Thoracic aorta (tissue), 2 donors: ENCODE measurements at places on chromosomes 3 and 15.

DNA sequence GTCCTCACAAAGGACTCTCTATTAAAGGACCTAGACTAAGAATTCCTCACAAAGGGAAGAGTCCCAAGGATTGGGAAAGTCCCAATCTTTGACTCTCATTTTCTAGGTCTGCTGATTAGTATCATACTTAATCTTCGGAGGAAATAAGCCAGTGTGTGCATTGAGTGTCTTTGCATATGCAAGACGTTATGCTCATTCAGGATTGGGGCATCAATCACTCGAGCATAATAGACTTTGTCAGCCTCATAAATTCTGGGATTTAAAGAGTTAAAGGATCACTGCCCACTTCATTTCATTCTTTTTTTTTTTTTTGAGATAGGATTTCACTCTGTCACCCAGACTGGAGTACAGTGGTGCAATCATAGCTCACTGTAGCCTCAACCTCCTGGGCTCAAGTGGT is 154.3 kb downstream of the RBPMS2 start:
- no peak for DNase-seq

GRCh38 chr3:178969004-178969700 is 102.5 kb downstream of the ZMAT3 start:
- DNase-seq = no peak

DNA sequence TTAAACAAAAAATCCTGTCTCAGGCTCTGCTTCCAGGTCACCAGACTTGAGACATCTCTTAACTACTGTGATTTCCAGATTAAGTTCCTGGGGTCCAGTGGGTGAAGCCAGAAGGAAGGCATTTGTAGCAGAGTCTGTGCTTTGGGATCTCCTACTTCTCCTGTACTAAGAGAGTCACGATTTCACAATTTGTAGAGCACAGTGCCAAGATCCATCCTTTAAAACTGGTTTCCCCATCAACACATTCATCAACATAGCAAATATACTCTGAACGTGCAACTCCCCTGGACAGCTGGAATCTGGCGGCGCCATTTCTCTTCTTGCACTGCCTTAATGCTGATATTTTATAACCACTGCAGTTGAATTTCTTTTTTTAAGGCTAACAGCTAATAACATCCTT is 33.2 kb downstream of the CDCP1 start:
- no peak for DNase-seq

GRCh38 chr3:55868347-55868746 is 381.2 kb upstream of the WNT5A start:
- no peak for DNase-seq

DNA sequence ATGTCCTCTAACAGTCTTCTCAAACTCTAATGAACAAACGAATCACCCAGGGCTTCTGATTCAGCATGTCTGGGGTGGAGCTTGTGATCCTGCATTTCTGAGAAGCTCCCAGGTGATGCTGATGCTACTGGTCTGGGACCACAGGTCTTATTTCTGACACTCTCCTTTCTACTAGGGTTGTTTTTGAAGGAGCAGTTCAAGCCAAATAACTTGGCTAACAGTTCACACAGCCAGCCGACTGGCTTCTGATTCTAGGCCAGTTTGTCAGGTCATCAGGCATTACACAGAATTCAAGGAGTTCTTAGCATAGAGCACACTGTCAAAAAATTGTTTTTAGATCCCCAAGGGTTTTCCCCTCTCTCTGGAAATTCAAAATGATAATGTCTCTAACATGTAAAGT is 100.7 kb downstream of the TIGIT start:
- DNase-seq = no peak

GRCh38 chr15:34841262-34841725 is 45.9 kb upstream of the ACTC1 start:
- no peak for DNase-seq

DNA sequence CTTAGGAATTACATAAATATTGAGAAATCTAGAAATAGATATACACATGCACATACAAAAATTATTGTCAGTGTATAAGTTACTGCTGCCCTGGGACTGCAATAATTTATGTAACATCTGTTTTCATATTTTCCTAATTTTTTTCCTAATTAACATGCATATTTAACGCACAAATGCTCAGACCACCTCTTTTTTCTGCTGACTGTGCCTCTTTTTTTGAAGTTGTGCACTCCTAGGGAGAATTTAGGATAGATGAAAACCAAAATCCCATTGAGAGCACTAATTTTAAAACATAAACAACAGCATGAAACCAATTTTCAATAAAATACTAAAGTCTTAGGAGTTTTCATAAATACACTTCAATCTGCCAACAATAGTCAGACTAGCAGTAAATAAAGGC is 154.0 kb downstream of the TBC1D5 start:
- no peak for DNase-seq

DNA sequence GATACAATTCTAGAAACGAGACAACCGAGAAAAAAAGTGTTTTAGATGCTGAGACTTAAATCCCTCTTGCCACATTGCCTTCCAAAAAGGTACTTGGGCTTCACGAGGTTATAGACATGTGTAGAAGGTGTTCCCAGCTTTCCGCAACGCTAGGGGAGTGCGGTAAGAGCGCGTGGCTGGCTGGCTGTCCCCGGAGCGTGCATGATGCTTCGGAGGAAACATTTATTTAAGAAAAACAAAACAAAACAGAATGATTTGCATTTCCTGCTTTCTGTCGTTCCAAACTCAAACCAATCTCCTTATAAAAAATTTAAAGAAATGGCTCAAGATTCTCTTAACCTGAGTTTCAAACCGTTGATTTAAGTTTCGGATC is 841 bp downstream of the SLC6A20 start:
- no peak for DNase-seq

- DNase-seq = no peak
Measured at GRCh38 chr3:30642849-30643361, 36.5 kb downstream of the TGFBR2 start.

DNA sequence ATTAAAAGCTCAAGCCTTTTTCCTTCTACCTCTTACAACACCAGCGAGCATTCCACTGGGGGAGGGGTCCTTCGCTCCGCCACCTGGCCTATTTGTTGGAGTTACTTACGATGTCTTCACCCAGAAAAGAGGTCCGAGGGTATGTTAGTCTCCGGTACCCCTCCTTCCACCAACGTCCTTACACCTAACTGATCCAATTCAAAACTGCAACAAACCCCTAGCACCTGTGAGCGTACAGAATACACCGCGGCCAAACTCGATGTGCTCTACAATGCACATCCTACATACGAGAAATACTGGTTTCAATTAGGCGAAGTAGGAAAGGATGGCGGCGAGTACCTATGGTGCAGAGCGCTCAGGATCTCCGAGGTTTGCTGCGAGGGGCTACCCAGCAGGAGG is 944 bp downstream of the SLITRK3 start:
- DNase-seq = no peak

DNA sequence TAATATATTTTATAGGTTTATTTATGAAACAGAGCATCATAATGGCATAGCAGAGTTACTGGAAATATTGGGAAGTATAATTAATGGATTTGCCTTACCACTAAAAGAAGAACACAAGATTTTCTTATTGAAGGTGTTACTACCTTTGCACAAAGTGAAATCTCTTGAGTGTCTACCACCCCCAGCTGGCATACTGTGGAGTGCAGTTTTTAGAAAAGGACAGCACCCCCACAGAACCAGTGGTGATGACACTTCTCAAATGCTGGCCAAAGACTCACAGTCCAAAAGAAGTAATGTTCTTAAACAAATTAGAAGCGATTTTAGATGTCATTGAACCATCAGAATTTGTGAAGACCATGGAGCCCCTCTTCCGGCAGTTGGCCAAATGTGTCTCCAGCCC is 58.1 kb downstream of the DNAH1 start:
- no peak for DNase-seq

DNA sequence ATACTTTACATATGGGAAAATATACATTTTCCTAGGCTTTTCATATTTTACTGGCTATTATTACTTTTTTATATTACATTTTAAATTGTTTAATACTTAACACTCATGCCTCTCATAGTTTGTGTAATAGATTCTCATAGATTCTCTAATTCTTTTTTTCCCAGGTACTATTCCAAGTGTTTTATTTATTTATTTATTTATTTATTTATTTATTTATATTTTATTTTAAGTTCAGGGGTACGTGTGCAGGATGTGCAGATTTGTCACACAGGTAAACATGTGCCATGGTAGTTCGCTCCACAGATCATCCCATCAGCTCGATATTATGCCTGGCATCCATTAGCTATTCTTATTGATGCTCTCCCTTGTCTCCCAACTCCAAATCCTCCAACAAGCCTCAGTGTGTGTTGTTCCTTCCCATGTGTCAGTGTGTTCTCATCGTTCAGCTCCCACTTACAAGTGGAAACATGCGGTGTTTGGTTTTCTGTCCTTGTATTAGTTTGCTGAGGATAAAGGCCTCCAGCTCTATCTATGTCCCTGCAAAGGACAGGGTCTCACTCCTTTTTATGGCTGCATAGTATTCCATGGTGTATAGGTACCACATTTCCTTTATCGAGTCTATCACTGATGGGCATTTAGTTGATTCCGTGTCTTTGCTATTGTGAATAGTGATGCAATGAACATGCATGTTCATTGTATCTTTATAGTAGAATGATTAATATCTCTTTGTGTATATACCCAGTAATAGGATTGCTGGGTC is 205.4 kb upstream of the P2RY1 start:
- no peak for DNase-seq

DNA sequence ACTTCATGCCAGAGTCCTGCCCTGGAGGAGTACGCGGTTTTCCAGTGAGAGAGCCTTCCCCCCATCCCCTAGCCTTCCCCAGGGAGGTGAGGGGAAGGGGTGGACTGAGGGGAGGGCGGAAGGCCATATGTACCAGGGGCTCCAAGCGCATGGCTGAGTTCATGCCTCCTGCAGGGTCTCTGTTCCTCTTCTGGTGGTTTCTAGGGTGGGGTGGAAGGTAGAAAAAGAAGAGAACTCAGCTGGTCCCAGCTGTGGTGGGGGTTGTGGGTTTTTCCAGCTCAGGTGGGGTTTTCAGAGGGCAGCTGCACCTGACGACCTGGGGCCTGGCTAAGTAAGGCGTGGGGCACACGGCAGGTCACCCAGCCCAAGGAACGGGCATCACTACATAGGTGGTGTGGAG is 10.7 kb upstream of the IQSEC1 start:
- DNase-seq = no peak

- DNase-seq = no peak
Measured at GRCh38 chr15:42018306-42019224, 2.3 kb downstream of the PLA2G4E start.

DNA sequence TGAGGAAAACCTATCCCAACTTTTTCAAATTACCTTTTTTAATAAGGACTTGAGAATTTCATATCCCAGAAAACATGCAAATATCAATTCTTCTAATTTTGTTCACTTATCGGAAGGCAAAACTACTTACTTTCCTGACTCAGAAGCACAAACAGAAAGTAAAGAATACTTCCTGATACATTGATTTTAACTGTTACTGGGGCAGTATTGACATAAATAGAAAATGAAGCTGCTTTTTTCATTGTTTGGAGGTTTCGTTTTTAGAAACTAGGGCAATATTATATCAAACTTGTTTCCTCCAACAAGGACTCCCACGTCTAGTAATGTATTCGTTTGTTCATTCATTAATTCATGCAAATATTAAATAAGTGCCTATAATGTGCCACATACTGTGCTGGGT is 19.1 kb downstream of the PAQR9 start:
- no peak for DNase-seq

DNA sequence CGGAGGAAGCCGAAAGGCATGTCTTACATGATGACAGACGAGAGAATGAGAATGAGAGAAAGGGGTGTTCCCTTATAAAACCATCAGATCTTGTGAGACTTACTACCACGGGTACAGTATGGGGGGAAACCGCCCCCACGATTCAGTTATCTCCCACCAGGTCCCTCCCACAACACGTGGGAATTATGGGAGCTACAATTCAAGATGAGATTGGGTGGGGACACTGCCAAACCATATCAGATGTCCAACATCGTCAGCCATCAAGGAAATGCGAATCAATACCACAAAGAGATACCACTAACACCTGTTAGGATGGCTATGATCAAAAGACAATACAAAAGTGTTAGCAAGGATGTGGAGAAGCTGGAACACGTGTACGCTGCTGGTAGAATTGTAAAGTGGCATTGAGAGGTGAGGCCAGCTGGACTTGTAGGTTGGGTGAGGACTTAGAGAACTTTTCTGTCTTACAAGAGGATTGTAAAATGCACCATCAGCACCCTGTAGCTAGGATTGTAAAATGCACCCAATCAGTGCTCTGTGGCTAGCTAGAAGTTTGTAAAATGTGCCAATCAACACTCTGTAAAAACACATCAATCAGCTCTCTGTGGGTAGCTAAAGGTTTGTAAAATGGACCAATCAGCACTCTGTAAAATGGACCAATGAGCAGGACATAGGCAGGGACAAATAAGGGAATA is 37.5 kb downstream of the VGLL4 start:
- no peak for DNase-seq

- no peak for DNase-seq
Measured at GRCh38 chr3:29344935-29345334, 64.1 kb downstream of the RBMS3 start.

DNA sequence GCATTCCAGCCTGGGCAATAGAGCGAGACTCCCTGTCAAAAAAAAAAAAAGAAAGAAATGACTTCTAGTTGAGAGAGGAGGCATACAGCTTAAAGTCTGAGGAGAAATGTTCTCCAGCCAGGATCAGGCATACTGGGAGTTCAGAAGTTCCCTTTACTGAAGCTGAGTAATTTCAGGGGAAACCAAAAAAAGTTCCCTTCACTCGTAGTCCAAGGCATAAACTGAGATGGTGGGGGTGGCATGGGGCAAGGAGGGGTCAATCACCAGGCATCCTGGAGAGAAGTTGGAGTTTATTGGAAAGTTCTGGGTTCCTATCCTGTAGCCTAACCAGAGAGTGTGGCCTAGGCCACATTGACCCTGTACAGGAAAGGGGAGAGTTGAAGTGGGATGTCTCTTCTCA is 5.9 kb downstream of the GPX1 start:
- no peak for DNase-seq
